CD8-positive, alpha-beta memory T cell (primary cell): ENCODE measurements at places on chromosomes 16 and 17.
A peak's percentile ranks its signal among the peaks of the same experiment; 100 is the strongest.

GRCh38 chr16:72983728-72984350 lies 64.1 kb downstream of the ZFHX3 start:
- DNase-seq, result no peak

DNA sequence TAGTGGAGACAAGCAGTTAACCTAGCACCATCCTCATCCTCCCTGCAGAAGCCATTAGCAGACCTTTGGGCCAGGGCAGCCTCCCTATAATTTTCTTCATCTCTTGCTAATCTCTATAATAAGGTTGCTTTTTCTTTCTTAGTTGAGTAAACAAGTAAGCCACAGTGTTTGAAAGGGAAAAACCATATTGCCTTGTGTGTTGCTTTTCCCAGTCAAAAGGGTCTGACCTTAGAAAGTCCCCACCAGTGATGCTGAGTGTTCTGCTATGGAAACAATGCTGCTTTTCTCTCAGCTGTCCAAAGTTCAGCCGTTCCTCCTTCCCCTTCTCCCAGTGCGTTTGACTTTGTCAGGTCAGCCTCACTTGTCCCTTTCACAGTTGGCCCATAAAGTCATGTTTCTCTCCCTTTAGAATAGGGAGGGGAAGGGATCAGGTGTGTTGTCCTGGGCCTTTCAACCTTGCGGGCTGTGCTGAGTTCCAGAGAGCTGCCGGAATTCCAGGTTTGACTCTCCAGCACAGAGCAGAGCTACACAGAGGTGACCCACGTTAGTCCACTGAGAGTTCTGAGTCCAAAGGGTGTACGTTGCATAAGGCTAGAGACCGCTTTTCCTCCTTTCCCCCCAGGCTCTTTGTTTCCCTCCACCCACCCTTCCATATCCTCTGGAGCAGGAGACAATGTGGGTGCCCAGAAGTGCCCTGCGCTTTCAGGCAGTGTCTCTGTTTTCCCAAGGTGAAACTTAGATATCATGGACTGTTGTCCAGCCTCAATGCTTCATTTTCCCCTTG lies 15.9 kb upstream of the CLEC18C start:
- no peak for DNase-seq

GRCh38 chr16:88659160-88659559 lies 3.7 kb downstream of the MVD start:
- no peak for DNase-seq

DNA sequence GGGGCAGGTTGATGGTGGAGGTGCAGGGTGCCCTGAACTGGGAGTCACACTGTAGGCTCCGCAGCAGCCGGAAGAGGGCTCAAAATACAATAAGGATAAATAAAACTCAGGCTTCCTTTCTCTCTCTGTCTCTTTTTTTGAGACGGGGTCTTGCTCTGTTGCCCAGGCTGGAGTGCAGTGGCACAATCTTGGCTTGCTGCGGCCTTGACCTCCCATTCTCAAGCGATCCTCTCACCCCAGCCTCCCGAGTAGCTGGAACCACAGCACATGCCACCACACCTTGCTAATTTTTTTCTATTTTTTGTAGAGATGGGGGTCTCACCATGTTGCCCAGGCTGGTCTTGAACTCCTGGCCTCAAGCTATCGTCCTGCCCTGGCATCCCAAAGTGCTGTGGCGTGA lies 32.9 kb upstream of the NPTX1 start:
- DNase-seq, result no peak

GRCh38 chr16:2211923-2212347 lies 1.3 kb upstream of the BRICD5 start:
- no peak for DNase-seq

DNA sequence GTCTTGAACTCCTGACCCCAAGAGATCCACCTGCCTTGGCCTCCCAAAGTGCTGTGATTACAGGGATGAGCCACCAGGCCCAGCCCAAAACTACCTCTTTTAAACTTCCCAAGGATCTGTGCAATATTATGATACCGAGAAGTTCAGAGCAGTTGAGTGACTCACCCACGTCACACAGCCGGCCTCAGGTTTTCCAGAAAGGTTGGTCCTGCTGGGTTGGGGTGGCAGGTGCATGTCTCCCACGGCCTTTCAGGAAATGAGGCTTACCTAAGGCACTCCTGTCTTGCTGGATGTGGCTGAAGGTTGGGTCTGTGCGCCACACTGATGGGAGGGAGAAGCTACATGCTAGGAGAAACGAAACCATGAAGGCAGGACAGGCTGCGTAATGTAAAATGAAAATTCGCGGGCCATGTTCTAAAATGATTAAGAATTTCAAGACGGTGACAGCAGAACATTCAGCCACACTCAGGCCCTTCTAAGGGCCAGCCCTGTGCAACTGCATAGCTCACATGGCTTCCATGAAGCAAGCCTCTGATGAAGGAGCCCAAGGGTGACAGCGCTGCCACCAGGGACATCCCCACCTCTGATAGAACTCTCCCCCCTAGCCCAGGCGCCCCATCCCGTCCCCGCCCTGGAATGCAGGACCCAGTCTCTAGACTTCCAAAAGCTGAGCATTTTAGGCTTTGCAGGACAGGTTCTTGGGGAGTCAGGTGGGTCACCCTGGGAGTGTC lies 6.6 kb upstream of the GLIS2 start:
- no peak for DNase-seq

DNA sequence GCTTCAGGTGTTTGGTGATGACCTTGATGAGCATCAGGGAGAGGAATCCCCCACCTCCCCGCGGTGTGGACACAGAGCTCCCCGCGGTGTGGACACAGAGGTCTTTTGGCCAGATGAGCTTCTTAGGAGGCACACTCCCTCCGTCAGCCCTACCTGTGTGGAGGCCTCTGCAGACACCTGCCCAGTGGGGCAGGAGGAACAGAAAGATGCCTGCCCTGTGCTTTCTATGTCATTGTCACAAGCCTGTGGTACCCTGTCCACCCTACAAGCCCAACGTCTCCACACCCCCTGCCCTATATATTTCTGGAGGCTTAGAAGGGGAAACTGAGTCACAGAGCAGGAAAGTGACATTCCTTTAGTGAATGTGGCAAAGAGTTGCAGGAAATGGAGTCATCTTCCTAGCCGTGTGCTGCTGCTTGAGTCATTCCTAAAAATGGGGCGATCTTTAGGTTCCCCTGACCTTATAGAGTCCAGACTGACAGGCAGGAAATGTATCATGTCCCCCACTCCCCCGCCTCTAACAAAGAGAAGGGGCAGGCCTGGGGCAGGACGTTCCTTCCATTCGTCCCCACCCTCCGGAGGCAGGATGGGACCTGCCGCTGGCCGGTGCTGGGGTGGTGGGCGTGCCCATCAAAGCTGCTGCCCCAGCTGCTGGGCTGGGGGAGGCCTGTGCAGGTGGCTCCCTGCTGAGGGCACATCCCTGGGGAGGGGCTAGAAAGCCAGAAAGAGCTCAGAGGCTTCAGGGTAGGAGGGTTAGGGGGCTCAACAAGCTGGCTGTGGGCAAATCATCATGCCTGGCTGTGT lies 1.0 kb upstream of the C16orf74 start:
- no peak for DNase-seq

GRCh38 chr16:11539641-11540050 lies 47.1 kb downstream of the LITAF start:
- DNase-seq, result no peak

- DNase-seq, result no peak
Observed at GRCh38 chr17:52678211-52678610, 519.7 kb upstream of the CA10 start.

- DNase-seq, result no peak
Observed at GRCh38 chr17:76657505-76658241, 14.1 kb upstream of the ST6GALNAC1 start.

DNA sequence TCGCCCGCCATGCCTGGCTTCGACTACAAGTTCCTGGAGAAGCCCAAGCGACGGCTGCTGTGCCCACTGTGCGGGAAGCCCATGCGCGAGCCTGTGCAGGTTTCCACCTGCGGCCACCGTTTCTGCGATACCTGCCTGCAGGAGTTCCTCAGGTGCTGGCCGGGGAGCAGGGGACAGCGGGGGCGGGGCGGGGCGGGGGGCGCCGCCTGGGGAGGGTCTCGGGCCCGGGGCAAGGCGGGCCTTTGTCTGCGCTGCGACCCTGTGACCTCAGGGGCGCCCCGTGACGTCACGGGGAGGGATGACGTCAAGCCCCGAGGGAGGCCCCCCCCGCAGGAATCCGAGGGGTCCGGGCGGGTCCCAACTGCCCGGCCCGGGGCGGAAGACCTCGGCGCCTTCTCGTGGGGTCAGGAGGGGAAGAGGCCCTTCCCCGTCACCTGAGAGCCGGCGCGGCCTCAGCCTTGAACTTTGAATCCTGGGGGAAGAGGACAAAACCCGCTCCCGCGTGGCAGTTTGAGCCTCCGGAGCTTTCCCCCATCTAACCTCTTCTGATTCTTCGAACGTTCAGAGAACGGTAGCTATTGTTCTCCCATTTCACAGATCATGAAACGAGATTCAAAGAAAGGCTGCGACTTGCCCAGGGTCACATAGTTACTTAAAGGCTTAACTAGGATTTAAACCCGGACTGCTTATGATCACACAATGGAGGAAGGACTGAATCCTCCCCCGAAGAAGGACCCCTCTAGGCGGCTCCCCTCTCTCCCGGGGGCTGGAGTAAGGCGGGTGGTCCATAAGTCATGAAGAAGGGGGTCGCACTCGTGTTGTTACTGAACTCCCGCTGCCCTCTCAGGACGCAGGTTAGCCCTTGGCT lies 527 bp downstream of the TRAF4 start:
- peak; percentile 62 for DNase-seq

DNA sequence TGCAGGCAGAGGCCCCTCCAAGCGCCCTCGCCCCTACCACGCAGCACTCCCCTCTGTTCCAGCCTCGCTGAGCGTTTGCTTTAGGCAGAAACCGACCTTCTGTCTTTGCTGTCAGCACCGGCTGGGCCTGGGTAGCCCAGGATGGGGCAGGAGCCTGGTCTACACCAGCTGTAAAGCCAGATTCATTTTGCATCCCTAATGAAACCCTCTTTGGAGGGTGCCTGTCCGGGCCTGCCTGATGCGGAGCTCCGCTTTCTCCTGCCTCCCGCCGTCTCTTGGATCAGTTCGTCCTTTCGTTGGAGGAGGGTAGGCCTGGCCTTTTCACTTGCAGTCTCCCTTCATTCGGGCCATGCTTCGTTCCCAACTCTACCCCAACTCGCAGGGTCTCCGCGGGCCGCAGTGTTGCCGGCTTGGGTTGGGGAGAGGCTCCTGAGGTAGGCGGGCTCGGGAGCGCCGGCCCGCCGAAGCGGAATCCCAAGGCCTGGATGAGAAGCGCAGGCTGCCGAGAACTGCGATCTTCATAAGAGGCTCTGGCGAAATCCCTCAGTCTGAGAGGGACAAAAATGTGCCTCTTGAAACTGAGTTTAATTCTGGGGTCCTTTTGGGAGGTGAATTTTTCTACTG lies 4.8 kb upstream of the HOXB8 start:
- no peak for DNase-seq

DNA sequence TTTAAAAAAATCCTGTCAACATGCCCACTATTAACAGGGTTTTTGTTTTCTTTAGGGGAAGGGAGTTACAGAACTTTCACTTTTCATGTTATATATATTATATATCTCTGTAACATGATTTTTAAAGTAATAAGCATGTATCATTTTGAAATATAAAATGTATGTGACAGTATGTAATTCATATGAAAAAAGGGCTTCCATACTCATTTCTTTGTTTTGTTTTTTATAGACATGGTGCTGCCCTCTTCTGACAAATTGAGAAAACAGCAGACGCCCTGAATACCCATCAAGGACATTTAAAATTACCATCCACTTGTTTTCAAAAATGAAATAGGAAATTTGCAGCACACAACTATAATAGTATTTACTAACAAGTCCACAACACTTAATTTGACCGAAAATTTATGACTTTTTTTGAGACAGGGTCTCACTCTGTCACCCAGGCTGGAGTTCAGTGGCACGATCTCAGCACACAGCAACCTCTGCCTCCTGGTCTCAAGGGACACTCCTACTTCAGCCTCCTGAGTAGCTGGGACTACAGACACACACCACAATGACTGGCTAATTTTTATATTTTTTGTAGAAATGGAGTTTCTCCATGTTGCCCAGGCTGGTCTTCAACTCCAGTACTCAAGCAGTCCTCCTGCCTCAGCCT lies 30.4 kb downstream of the CFDP1 start:
- DNase-seq, result no peak

GRCh38 chr17:22266231-22266630 lies 573.9 kb downstream of the KCNJ18 start:
- DNase-seq, result no peak

DNA sequence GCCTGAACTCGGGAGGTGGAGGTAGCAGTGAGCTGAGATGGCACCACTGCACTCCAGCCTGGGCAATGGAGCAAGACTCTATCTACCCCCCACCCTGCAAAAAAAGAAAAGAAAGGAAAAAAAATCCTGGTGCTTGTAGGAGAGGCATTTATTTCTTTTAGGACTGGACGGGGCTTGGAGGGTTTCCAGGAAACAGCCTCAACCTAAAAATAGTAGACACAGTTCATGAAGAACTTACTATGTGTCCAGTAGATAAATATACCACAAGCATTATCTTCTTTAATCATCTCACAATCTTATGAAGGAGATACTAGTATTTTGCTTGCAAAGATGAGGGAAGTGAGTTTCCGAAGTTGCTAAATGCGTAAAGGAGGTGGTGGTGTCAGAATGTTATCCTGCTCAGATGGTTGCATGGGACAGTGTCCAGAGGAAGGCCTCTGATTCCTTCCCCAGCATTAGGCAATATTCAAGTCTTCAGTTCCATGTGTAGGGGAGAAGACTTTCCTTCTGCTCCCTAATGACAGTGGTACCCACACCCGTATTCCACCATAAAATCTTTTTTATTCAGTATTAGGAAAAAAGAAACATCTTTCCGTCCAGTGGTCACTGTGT lies 263.2 kb downstream of the WWOX start:
- DNase-seq, result no peak

GRCh38 chr16:15597822-15598647 lies 44.9 kb downstream of the MARF1 start:
- no peak for DNase-seq

DNA sequence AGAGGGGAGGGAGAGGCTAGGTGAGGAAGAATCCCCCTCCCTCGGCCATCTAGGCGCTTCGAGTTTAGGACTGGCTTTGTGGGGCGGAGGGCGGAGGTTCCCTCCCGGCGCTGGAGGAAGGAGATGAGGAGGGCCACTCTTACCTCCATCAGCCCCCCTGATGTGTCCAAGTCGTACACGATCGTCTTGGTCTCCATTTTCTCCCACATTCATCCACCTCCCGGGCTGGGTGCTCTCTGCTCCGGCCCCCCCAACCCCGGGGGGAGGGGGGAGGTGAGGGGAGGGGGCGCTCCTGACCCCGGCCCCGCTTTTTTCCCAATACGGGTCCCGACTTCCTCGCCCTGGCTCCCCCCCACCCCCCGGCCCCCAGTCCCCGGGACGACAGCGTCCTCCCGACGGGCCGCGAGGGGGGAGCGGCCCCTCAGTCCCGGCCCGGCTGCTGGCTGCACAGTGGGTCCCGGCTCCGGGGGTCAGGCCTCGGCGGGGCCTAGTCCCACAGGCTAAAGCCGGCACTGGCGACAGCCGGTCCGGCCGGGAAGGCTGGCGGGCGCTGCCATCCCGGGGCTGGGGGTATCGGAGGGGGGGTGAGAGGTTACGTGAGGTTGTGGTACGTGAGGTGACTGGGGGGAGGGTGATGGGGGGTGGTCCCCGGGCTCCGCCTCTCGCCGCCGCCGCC lies 428 bp downstream of the PHF12 start:
- DNase-seq, result no peak
